Stimulated activated CD8-positive, alpha-beta memory T cell treated with anti-CD3 and anti-CD28 coated beads, Interleukin-2, amount 100 ng/mL, for 1 hour (primary cell): ENCODE measurements at places on chromosomes 6 and 20.

DNA sequence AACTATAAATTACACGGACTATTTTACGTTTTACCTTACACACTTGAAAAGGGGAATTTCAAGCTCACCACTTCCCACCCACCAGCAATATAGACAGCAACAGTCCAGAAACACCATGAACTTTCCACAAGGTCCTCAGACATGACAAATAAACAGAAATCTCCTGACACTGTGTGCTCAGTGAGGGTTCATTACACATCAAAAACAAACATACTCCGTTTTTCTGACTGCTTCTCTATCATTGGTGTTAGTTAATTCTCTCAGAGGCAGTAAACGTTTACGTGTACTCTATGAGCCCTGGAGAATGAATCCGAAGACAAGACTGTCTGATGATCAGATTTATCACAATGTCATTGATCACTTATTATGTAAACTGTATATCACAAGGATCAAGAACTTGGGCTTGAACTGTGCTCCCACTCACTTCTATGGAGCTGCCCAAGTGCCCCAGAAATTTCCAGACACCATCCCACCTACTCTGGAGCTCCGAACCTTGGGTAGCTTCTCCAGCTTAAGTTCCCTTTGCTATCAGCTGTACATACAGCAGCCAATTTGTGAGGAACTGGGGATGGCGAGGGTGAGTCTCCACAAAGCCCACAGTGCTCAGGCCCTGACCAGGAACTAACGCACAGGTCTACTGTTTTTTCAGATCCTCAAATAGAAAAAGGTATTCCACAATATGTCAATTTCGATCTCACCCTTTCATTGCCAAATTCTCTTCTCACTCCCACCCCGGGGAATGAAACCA lies 86.0 kb downstream of the ALDH8A1 start:
- DNase-seq = no peak

GRCh38 chr6:36130667-36131510 lies 576 bp downstream of the MAPK13 start:
- DNase-seq = no peak

DNA sequence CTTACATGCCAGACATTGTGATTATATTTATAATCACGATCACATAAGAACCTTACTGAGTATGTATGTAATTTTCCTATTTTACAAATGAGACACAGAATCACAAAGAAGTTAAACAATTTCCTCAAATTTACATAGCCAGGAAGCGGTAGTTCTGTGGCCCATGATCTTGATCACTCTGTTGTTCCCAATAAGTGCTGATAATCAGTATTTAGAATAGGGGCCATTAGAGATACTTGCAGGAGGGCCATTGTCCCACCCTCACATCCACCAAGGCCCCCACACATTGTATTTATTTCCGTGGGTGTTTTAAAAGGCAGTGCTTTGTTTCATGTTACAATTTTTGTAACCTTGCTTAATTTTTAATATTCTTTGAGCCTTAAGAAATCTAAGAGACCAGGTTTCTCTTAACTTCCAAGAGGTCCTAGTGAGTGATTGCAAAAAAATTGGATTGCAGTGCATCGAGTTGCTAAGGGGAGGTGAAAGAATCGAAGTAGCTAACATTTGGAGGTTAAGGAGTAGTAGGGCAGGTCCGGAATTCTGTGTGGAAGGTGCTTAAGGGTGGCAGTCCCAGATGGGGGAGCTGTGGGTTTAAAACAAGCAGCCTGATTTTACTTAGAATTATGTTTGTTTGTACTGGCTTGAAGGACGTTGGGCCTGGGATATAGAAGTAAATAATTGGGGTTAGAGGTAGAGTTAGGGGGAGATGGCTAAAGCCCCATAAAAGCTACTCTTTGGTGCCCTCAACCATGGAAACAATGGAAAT lies 339.4 kb downstream of the CDKAL1 start:
- DNase-seq = no peak

DNA sequence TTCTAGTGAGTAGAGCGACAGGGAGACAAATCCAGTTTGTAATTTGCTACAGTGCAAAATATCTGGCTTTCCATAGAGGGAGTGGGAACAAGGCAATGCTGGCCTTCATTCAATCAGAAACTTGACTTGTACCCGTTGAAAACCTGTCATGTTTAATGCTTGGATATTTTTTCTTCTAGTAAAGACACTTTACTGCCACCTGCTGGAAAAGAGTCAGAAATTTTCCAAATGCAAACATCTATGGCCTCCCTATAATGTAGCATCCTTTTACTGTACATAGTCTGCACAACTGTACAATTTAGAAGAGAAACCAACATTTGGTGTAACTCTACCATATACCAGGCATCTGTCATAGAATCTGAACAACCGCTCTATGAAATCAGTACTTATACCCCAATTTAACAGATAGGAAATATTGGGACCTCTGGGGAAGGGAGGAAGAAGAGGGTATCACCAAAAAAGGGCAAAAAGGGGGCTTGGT lies 16.7 kb upstream of the TBC1D20 start:
- no peak for DNase-seq

GRCh38 chr20:36974660-36975059 lies 23.2 kb upstream of the SAMHD1 start:
- DNase-seq = no peak

GRCh38 chr6:751765-752164 lies 58.8 kb upstream of the EXOC2 start:
- no peak for DNase-seq

DNA sequence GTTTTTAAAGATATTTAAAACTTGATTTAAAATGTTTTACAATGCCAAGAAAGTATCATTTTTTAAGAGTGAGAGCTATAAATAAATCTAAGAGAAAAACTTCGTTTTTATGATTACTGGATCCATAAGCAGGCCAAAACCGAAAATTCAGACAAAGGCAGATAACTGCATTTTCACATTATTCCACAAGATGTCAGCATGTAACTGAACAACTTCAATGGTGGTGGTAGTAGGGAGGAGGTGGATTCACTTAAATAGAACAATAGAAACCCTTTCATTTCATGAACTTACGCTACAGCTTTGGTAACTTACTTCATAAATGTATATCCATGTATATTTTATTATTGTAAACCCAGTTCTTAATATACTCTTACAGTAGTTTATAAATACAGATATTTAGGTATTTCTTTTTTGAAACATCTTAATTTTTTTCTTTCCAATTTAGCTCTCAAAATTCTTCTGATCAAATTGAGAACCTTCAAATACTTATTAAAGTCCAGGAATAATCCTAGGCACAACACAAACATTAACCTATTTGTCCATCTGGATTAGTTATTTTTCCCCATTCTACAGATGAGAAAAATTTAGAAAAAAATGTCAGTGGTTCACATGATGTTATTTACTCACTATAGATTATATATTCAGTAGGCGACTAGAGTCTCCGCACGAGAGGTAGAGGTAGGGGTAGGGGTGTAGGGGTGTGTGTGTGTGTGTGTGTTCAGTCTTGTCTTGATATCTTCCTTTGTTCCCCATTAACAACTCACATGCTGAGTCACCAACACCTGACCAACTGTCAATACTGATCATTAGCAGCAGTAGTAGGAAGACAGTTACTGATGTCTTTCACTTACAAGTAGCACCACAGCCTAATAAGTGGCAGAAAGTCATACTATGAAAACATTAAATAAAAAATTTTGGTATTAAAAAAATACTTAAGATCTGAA lies 111.5 kb downstream of the ARHGAP18 start:
- no peak for DNase-seq
